Stimulated activated CD8-positive, alpha-beta memory T cell treated with anti-CD3 and anti-CD28 coated beads, Interleukin-7, amount 100 ng/mL, for 4 hours (primary cell): ENCODE measurements at places on chromosomes 6 and 20.

GRCh38 chr20:4027590-4028265 is 12.4 kb upstream of the RNF24 start:
- DNase-seq, result no peak

DNA sequence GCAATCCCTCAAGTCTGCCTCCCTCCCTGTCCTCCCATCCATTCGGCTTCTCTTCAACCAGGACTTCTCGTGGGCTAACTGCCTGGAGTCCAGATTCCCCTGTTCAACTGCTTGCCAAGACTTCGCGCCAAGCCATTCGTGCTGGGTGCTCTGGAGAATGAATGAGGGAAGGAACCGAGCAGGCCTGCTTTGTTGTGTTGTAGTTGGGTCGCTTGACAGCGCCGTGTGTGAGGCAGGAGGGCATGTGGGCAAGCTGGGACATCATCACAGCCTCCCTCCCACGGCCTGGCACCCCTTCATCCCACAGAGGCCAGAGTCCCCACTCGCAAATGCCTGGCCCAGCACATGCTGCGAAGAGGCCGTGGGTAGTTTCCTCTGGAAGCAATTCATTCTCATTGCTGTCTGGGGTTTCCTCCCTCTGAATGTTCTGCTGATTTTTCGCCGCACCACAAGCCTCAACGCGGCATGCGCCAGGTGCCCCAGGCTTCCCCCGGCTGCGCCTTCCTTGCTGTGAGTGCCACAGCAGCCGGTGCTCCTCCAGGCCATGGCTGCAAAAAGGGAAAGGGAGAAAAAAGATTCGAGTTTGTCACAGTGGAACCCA is 336.0 kb downstream of the QKI start:
- DNase-seq, result peak; percentile 3

- no peak for DNase-seq
These were observed 29.3 kb upstream of the PRDM1 start for GRCh38 chr6:106056746-106057390.

DNA sequence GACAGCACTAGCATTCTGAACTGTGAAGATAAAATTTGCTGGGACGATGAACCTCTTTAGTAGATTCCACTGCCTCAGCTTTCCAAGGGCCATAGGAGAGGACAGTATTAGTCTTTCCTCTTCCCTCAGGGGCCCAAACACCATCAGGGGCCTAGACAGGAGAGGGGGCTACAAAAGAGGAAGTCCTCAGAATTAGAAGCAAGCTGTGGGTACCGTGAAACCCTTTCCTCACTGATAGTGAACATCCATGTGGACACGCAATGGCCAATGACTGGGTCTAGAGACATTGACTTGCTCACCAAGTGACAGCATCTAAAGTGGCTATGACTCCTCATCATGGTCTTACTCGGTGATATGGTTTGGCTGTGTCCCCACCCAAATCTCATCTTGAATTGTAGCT is 68.1 kb upstream of the UST start:
- DNase-seq, result no peak

GRCh38 chr6:43575105-43575771 is 600 bp downstream of the XPO5 start:
- no peak for DNase-seq

DNA sequence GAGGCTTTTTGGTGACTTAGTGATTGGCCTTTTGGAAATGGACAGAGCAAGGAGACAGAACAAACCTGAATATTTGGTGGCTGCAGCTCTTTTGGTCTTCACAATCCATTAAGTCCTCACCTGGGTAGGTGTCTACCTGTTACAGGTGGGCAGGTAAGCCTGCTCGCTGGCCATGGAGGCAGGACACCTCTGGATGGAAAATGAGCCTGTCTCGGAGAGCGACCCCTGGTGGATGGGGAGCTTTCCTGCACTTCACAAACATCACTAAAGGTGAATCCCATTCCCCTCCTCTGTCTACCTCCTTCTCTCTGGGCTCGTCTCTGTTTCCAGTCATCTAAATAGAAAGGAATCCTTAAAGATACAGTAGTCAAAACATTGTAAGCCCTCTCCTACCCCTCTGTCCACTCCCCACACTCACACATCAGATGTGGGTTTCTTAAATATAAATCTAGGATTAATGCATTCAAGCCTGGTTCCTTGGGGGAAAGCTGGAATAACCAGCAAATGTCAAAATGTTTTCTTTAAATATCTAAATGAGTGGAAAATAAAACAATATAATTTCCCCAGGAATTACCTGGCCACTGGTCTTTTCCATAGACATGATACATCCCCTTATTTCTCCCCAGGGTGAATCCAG is 304.9 kb downstream of the CDH26 start:
- peak; percentile 8 for DNase-seq

DNA sequence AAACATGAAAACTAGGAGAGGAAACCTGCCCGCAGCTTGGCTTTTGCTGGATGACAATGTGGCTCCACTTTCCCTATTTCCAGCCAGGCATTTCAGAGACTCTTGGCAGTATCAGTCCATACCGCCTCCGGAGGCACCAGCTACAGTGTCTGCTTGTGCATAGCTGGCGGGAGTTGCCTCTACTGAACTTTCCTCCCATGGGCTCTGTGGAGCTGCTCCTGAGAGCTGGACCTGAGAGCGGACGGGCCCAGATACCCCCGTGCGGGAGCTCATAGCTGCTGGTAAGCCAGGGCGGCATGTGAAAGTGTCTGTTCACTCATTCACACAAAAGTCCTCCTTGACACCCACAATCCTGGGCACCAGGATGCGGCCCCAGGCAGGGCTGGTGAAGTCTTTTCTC is 130.3 kb upstream of the PMEPA1 start:
- DNase-seq, result no peak

DNA sequence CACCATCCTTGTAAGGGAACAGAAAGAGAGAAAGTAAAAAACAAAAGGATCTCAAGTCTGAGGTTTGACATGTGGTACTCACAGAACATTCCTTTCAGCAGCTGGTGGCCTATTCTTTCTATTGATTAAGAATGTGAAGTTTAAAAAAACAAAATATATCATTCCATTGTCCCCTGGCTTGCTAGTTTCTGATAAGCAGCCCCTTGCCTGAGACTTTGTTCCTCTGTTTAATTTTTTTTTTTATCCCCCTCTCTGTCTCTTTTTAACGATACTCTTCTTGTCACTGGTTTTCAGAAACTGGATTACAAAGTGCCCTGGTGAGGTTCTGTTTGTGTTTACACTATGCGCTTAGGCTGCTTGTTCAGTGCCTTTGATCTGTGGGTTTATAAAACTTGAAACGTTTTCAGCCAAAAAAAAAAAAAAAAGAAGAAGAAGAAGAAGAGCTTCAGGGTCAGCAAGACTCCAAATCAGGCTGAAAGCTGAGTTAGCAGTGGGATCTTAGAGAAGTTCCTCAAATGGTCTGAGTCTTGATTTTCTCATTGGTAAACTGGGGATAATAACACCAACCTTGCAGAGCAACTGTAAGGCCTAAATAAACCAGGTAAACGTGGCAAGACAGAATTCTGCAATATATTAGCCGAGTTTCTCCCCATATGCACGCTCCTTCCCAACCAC is 45.1 kb upstream of the SLC22A23 start:
- no peak for DNase-seq

GRCh38 chr20:58459058-58459750 is 56.0 kb downstream of the APCDD1L start:
- no peak for DNase-seq

DNA sequence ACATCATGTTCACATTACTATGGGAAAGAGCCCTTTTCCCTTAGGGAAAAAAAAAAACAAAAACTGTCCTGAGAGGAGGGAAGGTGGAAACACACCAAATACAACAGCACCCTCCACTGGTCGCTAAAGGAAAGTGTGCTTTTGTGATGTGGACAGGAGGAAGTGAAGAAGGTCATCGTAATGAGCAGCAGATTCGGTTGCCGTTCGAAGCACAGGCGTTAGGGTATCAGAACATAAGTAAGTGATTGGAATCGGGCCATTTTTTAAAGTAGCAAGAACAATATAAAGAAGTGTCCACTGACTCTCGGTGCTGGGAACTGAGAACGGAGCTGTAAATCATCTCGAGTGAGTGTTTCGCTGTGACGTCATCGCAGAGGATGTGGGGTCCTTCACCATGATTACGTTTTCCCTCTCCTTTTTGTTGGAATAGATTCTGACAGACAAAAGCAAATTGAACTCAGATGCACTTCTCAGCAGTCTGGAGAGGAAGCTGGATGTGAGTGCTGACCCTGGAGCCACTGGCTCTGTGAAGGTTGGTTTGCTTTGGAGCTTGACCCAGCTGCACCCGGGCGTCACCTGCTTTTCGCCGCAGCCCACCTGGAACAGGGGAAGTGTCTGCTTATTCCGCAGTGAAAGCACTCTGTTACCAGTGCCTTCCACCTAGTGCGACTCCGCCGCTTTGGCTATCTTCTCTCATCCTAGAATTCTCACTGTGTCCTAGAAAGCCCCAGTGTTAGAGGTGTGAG is 203.6 kb upstream of the GMDS start:
- DNase-seq, result no peak

DNA sequence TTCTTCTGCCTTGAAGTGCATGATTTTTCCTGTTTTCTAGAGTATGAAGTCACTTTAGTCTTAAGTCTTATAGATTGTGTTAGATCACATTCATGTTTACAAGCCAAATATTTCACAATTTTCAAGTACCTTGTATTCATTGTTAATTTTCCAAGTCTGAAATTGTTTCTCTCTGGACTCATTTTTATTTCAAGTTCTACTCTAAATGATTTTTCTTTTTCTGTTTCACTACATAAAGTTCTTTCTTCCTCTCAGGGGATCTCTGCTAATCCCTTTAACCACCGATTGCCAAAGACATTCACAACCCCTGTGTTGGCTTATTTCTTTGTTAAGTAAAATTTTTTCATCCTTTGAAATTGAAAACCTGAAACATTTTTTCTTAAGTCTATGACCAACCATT is 805.7 kb downstream of the KIF16B start:
- DNase-seq, result no peak

GRCh38 chr6:125077453-125077852 is 76.1 kb upstream of the TPD52L1 start:
- no peak for DNase-seq

DNA sequence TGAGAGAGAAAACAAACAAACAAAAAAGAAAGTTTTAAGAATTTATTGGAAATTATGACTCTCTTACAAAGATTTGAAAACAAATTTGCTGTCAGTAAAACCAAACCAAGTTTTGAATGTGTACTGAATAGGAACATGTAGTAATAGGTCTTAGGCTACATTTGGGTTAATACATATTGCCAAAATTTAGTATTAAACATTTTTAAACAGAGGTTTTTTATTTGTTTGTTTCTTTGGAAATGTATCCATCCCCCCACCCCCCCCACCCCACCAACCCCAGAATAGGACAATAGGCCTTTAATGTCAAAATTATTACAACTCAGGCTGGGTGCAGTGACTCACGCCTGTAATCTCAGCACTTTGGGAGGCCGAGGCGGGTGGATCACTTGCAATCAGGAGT is 2.5 kb downstream of the C6orf118 start:
- DNase-seq, result no peak

- no peak for DNase-seq
These were observed 30.2 kb downstream of the ZNF322 start for GRCh38 chr6:26629359-26629758.

- no peak for DNase-seq
These were observed 11.3 kb upstream of the PXDC1 start for GRCh38 chr6:3762852-3763251.

- no peak for DNase-seq
These were observed 2.7 kb downstream of the KIAA0408 start for GRCh38 chr6:127456465-127456864.

GRCh38 chr6:111478064-111478476 is 4.9 kb downstream of the REV3L start:
- no peak for DNase-seq

GRCh38 chr20:48803176-48804053 is 24.4 kb downstream of the PREX1 start:
- DNase-seq, result no peak

GRCh38 chr6:154123155-154123956 is 84.3 kb downstream of the OPRM1 start:
- no peak for DNase-seq

- no peak for DNase-seq
These were observed 4.4 kb upstream of the RUNX2 start for GRCh38 chr6:45323656-45324224.

DNA sequence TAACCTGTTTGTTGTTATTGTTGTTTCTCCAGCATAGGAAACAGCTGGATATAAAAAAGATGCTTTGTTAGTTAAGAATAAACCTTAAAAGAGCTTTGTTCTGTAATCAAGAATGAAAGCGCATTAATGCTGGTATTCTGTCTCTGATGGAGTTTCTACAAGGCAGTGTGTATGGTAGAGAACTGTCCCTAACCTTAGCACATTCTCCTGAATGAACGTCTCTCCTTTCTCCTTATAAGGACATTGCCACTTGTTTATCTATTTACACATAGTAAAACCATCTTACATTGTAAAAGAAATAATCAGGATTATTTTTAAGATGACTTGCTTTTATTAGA is 33.8 kb upstream of the LCA5 start:
- no peak for DNase-seq

- no peak for DNase-seq
These were observed 143.4 kb downstream of the FAM83B start for GRCh38 chr6:54990001-54990400.

- no peak for DNase-seq
These were observed 80.5 kb upstream of the CNR1 start for GRCh38 chr6:88246654-88247053.

- DNase-seq, result no peak
These were observed 233.9 kb downstream of the ERMARD start for GRCh38 chr6:169985121-169986015.

DNA sequence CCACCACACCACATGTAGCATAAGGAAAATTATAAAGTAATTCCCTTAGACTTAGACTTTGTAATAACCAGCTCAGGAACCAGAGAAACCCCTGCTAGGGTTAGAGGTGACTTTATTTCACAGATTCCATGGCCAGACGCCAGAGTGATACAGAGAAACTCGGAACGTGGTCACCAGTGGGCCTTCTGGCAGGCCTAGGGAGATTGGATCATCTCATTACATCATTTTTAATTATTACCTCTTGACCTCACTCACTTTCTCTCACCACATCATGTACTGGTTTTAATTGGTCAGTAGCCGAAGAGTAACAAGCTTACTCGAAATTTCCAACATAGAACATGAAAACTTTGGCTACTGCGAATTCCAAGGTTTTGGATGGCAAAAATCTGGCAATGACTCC is 72.9 kb downstream of the BMP6 start:
- no peak for DNase-seq

GRCh38 chr6:115551527-115551926 is 509.2 kb downstream of the FRK start:
- no peak for DNase-seq

DNA sequence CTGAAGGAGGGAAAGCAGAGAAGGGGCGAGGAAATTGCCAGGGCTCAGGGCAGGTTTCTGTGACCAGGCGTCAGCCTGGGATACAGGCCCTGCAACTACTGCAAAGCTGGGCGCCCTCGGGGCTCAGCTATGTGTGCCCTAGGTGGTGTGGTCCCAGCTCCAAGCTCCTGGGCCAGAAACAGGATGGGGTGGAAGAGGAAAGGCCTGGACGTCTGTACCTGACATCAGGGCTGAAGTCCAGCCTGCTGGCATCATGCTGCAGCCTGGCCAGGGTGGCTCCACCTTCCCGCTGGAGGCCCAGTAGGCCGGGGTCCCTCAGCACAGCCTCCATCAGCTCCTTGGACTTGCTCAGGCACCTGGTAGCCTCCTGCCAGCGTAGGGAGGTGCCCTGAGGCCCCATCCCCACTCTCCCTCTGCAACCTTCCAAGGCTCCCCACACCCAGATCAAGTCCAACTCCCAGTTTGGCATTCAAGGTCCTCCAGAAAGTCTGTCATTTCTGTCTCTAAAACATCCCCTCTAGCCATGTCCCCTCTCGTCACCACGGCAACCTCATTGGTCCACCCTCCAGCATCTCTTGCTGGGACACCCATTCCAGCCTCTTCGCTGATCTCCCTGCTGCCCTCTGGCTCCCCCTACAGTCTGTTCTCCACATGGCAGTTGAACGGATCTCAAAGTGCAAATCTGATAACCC is 38.2 kb downstream of the KIAA1755 start:
- DNase-seq, result no peak
